ENCODE measurements at places on chromosomes 1 and 21.

- no peak for DNase-seq
Observed at GRCh38 chr1:29406814-29407213, 170.5 kb downstream of the PTPRU start.

DNA sequence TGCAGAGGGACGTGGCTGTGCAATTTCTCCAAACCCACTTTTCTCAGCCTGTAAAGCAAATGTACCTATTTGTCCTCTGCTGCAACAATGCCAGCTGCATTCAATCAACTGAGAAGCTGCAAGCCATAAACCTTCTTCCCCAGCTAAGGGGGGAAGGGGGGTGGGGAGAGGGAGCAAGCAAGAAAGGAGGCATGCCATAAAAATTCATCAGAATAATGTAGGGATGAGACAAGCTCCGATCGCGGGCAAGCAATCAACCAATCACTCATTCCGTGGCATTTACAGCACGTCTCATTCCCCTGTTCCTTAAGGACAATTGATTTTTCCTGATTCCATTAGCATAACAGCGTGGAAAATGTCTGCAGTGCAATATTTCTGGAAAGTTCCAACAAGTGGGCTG lies 144.8 kb downstream of the DMRTA2 start:
- no peak for DNase-seq

GRCh38 chr1:46102769-46103476 lies 29.5 kb downstream of the PIK3R3 start:
- DNase-seq, result no peak

DNA sequence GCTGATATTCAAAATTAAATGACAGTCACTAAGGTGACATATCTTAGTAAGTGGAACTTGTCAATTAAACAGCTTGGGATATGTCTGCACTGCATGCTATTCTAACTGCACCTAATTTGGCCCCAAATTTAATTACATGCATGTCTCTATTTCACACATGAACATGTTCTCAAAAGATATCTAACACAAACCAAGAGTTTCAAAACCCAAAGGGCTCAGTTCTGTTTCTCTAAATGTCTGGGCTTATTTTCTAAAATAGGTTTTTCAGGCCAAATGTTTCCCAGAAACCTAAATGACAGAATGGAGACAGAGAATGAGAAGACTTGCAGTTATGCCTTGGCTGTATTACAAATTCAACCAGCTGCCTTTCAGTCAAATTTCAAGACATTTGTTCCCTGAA lies 11.3 kb downstream of the RAB29 start:
- DNase-seq, result no peak

- no peak for DNase-seq
Observed at GRCh38 chr1:16888860-16889816, 6.6 kb upstream of the RNU1-2 start.

- DNase-seq, result no peak
Observed at GRCh38 chr1:66757722-66758240, 5.5 kb downstream of the DYNLT5 start.

DNA sequence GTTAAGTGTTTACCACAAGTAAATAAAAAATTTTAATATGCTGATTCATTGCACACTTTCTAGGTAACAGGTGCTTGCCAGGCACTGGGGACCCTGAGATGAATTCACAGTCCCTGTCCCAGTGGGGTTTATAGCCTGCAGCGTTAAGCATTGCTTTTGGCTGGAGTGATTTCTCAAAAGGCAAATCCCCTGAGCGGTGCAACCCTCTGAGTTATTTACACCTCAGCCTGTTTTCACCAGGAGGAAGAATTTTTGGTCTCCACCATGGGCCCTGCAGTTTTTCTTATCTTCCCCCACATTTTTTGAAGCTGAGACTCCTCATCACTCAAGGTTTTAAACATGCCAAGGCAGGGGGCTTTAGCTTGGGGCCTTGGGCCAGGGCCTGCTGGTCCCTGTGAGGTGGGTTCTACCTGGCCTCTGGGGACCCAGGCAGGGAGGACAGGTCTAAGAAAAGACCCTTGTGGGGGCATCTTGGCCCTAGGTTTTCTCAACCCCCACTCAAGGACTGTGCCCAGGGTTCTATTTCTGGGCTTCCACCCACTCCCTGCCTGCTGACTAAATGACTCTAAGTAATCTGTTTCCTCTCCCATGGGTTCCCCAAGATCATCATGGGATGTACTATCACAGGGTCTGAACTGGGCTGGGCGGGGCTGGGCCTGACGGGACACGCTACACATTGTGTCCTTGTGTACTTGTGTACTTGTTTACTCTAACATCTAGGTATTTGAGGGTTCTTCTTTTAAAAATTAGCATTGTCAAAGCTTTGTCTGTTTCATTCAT lies 10.2 kb upstream of the CHIT1 start:
- no peak for DNase-seq

DNA sequence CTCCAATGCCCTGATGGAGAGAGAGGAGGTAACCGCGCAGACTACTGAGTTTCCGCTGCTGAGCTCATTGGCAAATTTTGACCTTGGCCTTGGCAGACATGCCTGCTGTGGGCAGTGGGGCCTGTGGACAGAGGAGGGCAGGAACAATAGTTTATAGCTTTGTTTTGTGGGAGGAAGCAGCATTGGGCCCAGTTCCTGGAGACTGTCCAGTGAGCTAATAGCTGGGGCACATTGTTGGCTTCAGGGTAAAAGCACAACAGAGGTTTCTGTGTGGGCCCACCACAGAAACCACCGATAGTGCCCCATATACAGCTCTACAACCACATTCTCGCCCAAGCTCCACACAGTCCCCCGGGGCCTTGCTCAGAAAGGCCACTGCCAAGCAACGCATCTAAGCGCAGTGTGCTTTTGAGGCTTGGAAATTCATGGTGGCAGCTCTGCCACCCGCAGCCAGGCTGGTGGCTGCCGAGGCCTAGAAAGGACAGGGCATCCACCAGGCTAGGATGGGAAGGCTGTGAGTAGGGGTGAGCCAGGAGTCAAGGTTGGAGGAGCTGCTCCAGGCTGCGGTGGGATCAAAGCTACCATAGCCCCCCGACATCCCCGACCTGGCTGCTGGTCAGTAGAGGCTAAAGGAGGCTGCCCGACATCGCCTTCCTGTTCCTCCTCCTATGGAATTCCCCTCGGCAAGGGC lies 43.2 kb downstream of the NEK2 start:
- no peak for DNase-seq

- no peak for DNase-seq
Observed at GRCh38 chr1:237664348-237664747, 226.4 kb downstream of the ZP4 start.

DNA sequence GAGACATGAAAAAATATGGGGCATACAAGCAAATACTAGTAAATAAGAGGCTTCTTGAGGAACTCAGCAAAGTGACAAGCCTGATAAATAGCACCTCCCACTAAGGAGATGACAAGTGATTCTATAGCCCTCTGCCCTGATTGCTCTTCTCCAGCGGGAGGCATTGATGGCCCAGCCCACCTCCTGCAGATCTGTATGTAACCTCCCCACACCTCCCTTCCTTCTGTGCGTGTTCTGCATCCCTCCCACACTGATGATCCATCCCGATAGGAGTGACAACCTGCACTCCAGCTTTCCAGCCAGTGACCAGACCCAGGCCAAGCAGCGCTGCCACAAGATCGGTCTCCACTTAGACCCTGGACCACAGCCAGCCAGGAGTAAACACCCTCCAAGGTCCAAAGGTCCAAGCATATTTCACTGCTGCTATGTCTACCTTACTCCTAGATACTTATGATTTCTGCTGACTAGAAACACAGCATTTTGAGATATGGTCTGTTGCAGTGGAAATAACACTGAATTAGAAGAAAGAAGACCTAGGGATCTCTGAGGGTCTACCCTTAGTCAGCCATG lies 176.1 kb downstream of the BRINP2 start:
- no peak for DNase-seq

- no peak for DNase-seq
Observed at GRCh38 chr1:116474921-116475849, 95.6 kb downstream of the CD58 start.

- no peak for DNase-seq
Observed at GRCh38 chr1:183197762-183198161, 11.7 kb downstream of the LAMC2 start.

- DNase-seq, result peak; percentile 79
Observed at GRCh38 chr1:1200876-1201810, 5.2 kb downstream of the TNFRSF18 start.

DNA sequence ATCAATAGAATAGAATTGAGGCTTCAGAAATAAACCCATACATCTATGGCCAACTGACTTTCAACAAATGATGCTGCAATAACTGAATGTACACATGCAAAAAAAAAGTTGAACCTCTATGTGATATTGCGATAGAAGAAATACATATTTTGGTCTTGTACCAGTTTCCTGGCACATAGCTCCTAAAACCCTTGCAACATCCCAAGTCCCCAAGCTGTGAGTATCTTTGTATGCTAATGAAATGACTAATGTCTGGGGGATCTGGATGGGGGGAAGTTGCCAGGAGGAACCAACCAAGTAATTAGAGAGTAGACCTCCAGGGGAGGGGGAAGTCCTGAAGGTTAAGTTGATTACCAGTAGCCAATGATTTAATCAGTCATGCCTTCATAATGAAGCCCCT lies 24.4 kb downstream of the BLZF1 start:
- no peak for DNase-seq

DNA sequence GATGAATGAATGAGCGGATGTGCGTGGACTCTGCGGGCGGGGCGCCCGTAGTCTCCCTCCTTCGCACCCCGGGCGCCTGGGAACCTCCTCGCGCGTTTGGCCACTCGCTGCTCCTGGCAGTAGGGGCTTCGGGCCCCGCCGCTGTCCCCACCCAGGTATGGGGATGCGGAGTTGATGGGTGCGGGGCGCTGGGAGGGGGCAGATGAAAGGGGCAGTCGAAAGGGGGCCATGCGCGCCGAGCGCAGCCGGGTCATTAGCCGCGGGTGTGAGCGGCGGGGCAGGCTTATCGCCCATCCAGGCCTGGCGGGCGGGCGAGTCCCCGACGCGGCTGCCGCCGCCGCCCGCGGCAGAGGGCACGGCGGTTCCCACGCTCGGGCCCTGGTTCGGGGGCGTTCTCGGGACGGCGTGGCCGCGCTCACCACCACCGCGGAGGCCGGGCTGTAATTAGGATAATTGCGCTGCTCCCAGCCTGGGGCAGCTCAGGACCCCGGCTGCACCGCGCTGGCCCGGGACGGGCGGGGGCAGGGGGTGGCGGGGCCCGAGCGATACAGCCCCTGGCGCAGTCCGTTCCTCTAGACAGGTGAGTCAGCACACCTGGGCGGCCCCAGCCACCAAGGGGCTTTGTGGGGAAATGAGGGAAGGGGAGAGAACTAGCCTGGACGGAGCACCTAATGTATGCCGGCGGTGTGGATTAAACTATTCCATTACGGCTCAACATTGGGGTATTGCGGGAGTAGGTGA lies 22.1 kb upstream of the CITED4 start:
- no peak for DNase-seq

GRCh38 chr1:156492013-156492590 lies 8.5 kb downstream of the MEF2D start:
- no peak for DNase-seq

DNA sequence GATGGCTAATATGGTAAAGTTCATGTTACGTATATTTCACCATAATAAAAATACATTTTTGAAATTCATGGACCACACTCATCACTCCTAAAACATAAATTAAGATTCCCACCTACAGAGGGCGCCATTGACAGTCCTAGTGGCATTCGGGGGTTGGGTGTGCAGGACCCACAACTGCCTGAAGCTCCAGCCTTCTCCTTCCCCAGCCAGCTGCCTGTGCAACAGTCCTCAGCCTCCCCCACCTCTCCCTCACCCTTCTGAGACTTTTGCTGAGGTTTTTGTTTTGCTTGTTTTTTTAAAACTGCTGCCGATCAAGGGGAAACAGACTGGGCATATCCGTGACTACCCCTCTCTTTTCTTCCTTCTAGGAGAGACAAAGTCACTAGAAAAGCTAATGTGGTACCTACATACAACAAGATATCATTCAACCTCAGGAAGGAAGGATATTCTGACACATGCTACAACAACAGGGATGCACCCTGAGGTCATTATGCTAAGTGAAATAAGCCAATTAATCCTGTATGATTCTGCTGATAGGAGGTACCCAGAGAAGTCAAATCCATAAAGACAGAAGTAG lies 9.2 kb upstream of the EVA1C start:
- DNase-seq, result peak; percentile 45

DNA sequence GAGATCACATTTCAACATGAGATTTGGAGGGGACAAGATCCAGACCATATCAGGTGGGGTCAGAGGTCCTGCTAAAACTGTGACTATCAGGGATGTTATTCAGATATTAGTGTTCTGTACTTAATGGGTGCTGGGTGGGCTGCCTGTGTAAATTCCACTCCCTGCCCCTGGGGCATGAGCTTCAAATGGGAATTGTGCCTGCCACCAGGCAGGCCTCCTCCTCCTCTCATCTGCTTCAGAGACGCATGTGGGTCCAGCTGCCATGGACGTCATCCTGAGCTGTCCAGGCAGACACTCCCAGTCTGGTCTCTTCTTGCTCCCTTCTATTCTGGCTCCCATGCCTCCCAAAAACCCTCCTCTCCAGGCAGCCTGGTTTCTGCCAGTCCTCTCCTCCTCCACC lies 10.4 kb downstream of the QSOX1 start:
- no peak for DNase-seq

DNA sequence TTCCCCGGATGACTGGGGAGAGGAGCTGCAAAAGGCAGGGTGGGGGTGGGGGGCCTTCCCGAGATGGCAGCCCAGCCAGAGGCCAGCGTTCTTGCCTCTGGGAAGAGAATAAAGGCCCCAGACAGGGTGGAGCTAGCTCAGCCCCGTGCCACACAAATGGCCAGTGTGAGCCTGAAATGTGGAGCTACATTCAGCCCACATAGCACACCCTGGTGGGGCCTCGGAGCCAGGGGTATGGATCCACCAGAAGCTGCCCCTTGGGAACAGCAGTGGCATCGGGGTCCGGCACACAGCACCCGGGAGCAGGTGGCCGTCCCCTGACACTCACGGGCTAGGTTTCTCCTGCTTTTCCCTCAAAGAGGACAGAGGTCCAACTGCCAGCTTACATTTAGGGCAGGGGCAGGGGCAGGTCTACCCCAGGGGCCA lies 93.9 kb downstream of the PDE9A start:
- DNase-seq, result no peak

GRCh38 chr21:42406201-42406621 lies 2.5 kb downstream of the UBASH3A start:
- DNase-seq, result no peak

- no peak for DNase-seq
Observed at GRCh38 chr1:78091215-78091813, 45.5 kb downstream of the GIPC2 start.

DNA sequence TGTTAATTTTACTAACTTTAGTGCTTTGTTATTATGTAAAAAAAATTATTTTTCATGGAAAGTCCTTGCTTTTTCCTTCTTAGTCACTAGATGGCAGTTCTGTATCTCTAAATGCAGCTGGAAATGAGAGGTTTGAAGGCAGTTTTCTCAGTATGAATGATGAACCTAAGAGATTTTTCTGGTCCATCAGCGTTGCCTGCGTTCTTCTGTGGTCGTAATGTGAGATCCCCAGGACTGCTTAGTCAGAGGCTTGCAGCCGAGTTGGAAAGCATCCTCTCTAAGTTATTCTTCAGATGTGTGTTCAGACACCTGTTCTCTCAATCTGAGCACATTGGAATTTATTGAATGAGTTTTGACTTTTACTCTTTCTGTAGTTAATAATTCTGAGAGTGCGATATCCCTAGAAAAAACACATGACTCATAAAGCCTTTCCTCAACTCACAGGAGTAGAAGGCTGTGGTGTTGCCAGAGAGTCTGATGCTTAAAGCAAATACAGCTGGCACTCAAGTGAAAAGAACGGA lies 99.3 kb downstream of the FMN2 start:
- DNase-seq, result no peak
